ENCODE measurements at places on chromosomes 3 and 15. TPM values are rescaled to one million over a fixed set of nuclear protein-coding genes. Genes with fewer than 3 reads are reported as not detected.

GRCh38 chr3:190077395-190078045, 43.2 kb downstream of the P3H2 start:
- no peak for DNase-seq

DNA sequence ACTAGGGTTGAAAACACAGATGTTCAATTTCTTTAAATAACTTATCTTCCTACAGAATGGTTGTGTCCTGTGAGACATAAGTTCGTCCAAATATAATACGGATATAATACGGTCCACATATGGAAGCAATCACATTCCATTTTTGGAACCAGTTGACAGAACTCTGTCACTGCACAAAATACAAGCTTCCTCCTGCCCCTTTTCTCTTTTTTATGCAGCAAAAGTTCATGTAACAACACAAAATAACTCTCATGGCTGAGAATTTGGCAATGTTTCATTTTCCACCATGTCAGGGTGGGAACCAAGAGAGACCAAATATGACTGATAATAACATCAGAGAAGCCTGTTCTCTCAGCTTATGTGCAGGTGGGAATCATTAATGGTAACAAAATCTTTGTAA, 158.1 kb upstream of the ZNF385D start:
- no peak for DNase-seq

LARP6 gene
- total RNA-seq: 22.9 TPM

GRCh38 chr3:18725668-18726407, 300.7 kb upstream of the SATB1 start:
- no peak for DNase-seq

GRCh38 chr3:186923241-186923640, 7.1 kb upstream of the ST6GAL1 start:
- no peak for DNase-seq

TUSC7 gene
- not detected for total RNA-seq

ANKRD34C gene
- not detected for total RNA-seq

GRCh38 chr15:66883284-66883911, 181.4 kb downstream of the SMAD6 start:
- DNase-seq: peak; percentile 82

CAMK2N2 gene
- 1.5 TPM for total RNA-seq

- no peak for DNase-seq
Measured at GRCh38 chr3:114132500-114132899, 46.4 kb downstream of the DRD3 start.

SAXO2 gene
- total RNA-seq: 1.1 TPM

DNA sequence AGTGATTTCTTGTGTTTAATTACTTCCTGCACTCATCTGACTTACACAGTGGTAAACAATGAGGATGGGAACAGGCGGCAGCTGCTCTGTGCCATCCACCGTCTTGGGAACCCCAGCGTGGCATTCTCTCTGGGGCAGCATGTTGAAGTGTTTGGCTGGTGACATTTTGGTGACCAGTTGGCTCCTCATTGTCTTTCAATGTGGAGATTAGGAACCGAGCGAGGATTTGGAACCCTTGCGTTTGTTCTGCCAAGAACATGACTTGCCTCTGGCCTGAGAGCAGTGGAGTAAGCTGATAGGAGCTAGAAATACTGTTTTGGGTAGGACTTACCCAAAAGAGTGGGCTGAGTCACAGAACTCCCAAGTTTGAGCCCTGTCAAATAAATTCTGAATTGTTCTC, 88.8 kb downstream of the IGF1R start:
- DNase-seq: no peak

ST6GAL1 gene
- total RNA-seq: 53.5 TPM

- peak; percentile 56 for DNase-seq
Measured at GRCh38 chr3:36729204-36730056, 34.9 kb downstream of the DCLK3 start.

CGGBP1 gene
- 41.4 TPM for total RNA-seq

DNA sequence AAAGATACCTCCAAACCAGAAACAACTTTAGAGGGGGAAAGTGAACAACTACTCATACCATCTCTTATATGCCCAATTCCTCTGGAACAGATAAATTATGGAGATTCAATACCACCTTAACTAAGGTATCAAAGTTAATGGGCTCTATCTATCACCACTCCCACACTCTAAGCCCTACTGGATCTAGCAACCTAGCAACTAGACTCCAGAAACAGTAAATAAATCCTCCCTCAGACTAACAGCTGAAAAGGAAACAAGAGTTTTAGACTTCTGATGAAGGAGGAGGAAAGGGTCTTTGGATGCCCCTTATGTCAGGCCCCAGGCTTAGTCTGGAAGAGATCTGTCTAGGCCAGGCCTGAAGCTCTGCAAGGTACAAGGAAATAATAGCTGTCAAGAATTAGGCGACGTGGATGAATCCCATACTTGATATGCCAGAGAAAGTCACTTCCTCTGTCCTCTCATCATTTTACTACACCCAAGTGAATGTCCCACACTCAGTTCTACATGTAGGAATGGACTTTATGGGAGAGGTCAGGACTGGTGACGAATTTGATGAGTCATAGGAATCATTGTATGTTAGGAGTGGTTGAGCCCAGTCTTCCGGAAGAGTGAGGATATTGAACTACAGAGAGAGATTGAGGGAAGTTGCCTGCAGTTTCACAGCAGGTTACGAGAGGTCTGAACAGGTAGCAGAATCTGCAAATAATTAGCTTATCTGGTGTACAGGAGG, 113.8 kb downstream of the AKAP13 start:
- DNase-seq: no peak

DNA sequence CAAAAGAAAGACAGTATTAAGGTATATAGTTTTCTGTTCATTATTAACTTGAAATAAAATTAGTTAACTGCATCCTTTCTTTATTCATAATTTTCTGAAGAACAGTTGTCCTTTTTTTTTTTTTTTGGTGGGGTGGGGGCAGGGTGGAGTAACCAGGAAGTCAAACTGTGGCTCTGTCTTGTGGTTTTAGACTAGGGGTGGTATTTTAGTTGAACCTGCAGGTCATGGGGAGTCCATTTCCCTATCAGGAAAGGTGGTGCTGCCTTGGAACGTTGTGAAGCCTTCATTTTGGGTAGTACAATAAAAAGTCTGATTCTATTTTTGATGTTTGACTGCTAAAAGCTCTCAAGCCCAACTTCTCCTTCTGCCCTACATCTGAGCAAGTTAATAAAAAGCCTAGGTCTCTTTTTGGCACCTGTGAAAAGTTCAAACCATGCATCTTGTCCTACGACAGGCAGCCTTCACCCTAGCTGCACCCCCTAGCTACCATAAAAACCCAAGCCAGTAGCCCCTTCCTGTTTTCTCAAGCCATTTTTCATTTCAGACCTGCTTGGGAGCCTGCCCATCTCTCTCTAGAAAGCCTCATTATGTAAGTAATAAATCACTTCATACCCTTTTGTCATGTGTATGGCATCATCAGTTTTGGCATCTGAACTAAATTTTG, 31.2 kb upstream of the RIOX2 start:
- DNase-seq: no peak

DNA sequence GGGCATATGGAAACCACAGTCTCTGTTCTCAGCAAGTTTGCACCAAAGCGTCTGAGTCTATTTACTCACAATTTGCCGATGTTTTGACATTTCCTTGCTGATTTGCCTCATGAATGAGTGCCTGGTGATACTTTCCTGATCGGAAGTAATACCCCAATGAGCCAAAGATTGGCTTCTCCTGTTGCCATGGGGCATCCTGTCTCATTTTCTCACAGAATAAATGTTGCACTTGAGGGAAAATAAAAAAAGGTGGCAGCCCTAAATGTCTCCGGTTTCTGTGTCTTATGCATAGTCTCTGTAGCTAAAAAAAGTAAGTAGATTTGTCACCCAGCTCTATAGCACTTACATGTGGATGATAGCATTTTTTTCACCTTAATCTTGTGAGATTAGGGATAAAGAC, 73.7 kb upstream of the CADPS start:
- DNase-seq: no peak

SH3GL3 gene
- 6.8 TPM for total RNA-seq

- DNase-seq: no peak
Measured at GRCh38 chr3:5390221-5390620, 202.7 kb downstream of the EDEM1 start.

LZTFL1 gene
- 6.8 TPM for total RNA-seq

DNA sequence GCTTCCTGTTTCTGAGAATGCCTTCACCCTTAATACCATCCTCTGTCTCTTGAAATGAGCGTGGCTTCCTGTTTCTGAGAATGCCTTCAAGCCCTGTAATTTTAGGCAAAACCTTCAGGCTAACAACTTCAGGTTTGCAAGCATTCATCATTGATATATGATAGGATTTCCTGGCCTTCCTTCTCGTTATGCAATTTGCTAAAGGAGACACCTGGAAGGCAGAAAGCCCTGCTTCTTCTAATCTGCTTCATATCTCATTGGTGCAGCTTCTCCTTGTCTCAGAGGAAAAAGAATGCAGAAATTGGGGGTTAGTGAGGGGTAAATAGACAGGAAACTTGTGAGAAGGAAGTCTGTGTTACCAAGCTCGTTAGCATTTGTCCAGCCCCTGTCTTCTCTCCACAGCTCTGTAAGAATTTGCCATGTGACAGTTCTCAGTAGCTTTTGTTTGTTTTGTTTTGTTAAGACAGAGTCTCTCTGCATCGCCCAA, 7.3 kb downstream of the ARL6IP5 start:
- no peak for DNase-seq

DNA sequence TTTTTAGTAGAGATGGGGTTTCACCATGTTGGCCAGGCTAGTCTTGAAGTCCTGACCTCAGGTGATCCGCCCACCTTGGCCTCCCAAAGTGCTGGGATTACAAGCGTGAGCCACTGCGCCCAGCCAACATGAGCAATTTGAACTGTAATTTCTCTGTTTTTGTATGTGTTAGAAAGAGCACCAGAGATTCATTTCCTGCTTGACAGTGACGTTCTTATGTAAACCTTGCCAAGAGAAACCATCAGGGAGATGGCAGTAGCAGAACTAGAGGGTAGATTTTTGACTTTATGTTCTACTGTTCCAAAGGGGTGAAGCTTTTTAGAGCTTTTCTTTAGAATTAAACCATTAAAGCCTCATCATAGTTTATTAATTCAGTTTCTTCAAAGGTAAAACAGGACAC, 148.1 kb upstream of the UMPS start:
- no peak for DNase-seq

- DNase-seq: no peak
Measured at GRCh38 chr15:69861331-69862171, 236.2 kb downstream of the TLE3 start.

RBPMS2 gene
- 9.4 TPM for total RNA-seq

TIMP4 gene
- 40.3 TPM for total RNA-seq

- DNase-seq: no peak
Measured at GRCh38 chr3:174675406-174675805, 183.7 kb upstream of the NAALADL2 start.

DNA sequence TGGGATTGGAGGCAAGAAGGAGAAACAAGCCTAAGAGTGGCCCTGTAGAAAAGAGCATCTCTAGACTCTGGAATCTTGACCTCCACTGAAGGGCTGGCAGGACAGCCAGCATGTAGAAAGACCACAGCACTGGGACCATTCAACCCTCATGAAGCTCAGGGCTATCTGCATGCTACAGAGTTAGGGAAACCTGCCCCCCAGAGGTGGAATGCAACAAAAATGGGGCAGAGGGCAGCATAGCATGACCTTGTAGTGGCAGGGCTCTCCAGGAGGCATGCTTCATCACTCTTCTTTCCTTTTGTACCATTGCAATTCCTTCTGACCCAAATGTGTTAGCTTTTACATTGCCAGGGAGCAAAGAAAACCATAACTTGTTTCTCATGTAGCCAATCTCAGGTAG, 445.4 kb downstream of the EPHB1 start:
- peak; percentile 63 for DNase-seq

ACP3 gene
- total RNA-seq: 0.62 TPM

DNA sequence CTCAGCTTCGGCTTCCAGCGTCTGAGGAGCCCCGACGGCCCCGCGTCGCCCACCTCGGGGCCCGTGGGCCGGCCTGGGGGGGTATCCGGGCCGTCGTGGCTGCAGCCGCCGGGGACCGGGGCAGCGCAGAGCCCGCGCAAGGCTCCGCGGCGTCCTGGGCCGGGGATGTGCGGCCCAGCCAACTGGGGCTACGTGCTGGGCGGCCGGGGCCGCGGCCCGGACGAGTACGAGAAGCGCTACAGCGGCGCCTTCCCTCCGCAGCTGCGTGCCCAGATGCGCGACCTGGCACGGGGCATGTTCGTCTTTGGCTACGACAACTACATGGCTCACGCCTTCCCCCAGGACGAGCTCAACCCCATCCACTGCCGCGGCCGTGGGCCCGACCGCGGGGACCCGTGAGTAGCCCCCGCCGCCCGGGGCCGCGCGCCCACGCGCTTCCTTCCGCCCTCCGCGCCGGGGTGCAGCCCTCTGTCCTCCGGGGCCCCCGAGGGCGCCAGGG, 462 bp downstream of the EDEM1 start:
- peak; percentile 77 for DNase-seq

- peak; percentile 35 for DNase-seq
Measured at GRCh38 chr3:52227117-52227516, 1.7 kb upstream of the TLR9 start.

- peak; percentile 95 for DNase-seq
Measured at GRCh38 chr15:67839929-67840748, at the start of gene RNU6-1. TSS of gene RNU6-1 (minus strand) at chr15:67840045.

DNA sequence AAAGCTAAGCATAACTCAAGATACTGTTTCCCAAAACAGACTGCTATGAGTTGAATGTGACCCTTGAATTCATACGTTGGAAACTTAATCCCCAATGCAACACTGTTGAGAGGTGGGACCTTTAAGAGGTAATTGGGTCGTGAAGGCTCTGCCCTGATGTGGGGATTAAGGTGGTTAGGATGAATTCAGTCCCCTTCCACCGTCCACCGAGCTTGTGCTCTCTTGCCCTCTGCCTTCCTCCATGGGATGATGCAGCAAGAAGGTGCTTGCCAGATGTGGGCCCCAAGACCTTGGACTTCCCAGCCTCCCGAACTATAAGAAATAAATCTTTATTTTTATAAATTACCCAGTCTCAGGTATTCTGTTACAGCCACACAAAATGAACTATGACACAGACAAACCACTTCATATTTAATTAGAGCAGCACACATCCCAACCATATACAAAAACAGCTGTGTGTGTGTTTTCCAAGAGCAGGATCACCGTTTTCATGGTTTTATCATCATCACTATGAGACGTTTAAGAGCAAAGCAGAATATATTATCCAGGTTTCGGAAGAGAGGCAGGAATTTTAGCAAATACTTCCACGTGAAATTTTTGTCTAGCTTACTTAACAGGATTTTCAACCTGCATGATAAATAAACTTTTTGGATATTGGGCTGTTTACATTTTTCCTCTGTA, 61.2 kb downstream of the CD200R1L start:
- DNase-seq: no peak

CASR gene
- total RNA-seq: 0.15 TPM

DNA sequence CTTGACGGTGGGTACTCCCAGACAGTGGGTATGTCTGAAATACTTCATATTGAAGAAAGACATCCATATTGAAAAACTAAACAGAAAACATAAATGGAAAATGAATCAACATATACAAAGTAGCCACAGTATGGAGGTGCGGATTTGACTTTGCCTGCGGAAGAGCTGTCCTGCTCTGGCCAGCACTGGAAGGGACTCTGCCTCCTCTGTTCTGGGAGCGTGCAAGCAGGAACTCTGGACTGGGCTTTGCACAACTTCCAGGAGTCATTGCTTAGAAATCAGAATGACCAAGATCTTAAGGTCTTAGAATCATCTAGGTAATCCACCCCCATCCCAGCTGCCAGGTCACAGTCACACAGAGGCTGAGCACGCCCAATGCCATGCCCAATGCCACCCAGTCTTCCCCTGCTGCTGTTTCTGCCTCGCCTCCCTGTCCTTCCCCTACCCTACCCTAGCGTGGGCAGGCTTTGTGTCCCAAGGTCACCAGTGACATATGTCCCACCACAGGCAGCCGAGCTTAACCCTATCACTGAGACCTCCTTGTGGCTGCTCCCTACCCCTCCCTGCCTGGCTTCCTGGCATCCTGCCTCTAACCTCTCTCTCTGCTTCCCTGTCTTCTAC, 36.3 kb downstream of the CDC25A start:
- no peak for DNase-seq
